ENCODE measurements at places on chromosomes 1 and 21. TPM values are rescaled to one million over a fixed set of nuclear protein-coding genes. Genes with fewer than 3 reads are reported as not detected.

GRCh38 chr1:7586031-7586941, 184.8 kb upstream of the VAMP3 start:
- DNase-seq = no peak

- no peak for DNase-seq
Measured at GRCh38 chr21:39923476-39923875, 56.2 kb downstream of the PCP4 start.

- no peak for DNase-seq
Measured at GRCh38 chr21:33078907-33079582, 9.1 kb downstream of the OLIG1 start.

- no peak for DNase-seq
Measured at GRCh38 chr1:227725046-227725445, 10.1 kb downstream of the JMJD4 start.

DNA sequence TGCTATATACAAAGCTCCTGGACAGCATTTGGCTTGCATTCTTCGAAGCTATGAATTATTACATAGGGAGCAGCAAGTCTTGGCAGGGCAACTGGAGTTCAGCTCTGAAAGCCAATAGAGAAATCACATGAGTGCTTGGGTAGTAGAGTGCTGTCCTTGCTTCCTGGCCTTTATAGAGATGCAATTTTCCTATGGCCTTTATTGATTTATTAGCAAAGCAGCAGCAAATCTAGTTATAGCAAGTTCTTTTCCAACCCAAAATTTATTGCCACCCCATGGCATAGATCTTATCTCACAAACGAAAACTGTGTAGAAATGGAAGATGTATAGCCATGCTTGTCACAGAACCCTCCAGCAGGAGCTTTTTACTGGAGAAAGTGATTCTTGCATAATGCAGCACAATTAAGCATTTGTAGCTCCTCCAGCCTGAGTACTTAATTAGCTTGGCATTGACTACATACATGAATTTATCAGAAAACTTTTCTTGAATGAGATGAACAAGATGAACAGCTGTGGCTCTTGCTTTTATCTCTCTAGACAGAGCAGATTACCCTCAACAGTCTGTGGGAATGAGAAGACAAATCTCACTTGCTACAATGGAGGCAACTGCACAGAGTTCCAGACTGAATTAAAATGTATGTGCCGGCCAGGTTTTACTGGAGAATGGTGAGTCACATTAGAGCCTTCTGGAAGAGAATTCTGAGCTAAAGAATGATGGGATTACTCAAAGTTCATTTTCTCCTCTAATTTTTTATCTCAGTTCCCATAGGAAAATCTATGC, 170.1 kb downstream of the CRB1 start:
- no peak for DNase-seq

DNA sequence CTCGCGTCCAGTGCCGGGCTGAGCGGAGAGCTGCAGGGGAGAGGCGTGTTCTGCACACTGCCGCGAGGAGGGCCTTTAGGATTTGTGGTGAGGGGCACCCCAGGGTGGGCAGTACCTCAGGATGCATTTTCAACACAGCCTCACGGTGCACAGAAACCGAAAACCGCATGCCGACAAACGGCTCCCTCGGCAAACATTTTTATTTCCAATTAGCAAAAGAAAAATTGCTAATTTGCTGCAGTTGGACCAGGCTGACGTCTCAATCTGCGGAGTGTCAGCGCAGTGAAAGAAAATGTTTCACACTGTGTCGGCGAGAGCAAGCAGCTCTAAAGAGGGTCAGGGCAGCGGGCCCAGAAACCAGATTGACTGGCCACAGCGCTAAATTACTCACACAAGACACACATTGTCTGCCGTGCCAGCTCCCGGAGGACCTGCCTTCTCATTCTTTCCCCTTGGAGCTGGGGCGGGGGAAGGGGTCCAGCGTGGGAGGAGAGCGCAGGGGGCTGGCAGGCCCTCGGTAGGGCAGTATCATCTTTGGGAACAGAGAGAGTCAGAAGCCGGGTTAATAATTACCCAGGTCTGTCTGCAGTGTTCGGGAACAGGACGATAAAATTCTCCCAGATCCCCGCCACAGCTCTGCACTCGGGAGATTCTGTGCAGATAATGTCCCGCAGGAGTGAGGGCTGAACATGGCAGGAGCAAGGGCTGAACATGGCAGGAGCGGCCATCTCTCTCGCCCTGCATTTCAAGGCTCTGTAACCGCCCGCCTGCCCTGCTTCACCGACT, 150.2 kb downstream of the PRDM16 start:
- peak; percentile 60 for DNase-seq

- DNase-seq = no peak
Measured at GRCh38 chr1:109864930-109865612, 45.6 kb upstream of the CSF1 start.

DNA sequence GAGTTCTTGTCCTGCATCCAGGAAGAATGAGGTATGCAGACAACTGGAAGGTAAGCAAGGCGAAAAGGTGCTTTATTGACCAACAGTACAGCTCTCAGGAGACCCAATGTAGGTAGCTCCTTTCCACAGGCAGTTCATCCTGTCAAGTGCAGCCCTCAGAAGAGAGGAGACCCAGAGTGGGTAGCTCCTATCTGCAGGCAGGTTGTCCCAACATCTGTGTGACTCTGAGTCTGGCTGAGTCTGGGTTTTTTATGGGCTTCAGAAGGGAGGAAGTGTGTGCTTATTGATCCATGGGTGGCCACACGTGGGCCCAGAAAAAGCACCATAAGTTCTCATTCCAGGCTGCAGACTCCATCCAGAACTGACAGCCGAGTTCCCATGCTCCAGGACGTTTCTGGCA, 34.0 kb downstream of the ZNF691 start:
- no peak for DNase-seq

- no peak for DNase-seq
Measured at GRCh38 chr21:44547656-44548331, 3.5 kb downstream of the KRTAP10-2 start.

DNA sequence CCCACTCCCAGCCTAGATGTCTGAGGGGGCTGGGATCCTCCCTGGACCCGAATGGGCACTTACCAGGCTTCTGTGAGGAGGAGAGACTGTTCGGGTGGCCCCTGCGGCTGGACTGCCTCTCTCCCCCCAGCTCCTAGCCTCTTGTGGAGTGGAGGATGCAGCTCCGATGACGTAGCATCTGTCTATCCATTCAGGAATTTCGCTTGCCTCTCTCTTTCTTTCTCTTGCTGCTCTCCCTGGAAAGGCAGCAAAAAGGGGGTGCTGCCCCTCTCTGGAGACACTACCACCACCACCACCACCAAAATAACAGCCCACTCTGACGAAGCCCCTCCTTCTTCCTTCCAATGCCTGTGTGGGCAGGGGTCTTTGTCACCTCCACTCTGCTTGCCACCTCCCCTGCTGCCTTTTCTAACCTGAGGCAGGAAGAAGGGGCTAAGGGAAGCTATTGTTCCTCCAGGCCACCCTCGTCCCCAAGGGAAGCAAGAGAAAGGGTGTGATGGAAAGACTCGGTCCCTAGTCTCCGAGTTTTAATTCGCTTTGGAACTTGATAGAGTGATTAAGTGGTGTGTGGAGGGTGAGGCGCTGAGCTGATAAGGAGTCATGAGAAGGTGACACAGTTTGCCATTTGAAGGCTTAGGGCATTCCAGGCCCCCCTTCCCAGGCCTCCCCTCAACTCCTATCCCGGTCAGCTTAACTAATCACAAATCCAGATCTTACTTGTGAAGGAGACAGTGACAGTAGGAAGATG, 60.5 kb downstream of the RHBG start:
- no peak for DNase-seq

GRCh38 chr1:156516821-156517220, 16.2 kb upstream of the MEF2D start:
- DNase-seq = no peak

DNA sequence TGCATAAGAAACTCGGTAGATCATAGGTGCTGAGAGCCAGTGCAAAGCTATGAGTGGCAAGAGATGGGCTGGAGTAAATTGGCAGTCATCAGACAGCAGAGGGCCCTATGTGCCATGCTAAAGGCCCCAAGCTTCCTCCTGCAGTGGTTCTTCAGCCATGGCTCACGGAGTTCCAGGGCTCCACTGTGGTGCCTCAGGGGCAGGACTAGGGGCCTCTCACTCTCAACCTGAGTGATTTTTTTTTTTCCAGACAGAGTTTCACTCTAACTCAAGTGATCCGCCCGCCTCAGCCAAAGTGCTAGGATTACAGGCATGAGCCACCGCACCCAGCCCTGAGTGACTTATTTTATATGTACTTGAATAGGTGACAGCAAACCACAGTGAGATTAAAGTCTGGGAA, 10.4 kb upstream of the GJA8 start:
- no peak for DNase-seq

- DNase-seq = no peak
Measured at GRCh38 chr1:36517011-36517771, 34.5 kb upstream of the CSF3R start.

DNA sequence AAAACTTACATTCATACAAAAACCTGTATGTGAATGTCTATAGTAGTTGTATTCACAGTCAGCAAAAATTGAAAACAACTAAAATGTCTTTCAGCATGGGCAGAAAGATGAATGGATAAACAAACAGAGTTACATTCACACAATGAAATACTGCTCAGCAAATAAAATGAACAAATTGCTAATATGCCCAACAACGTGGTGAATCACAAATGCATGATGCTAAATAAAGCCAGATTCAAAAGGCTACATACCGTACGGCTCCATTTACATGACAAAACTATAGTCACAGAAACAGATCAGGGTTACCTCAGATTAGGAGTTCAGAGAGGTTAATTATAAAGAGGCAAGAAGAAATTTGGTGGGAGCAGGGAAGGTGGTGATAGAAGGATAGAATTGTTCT, 100.7 kb upstream of the KCTD3 start:
- DNase-seq = no peak

GRCh38 chr21:29697555-29698193, 242.1 kb downstream of the GRIK1 start:
- DNase-seq = no peak

- no peak for DNase-seq
Measured at GRCh38 chr1:21919520-21919919, 17.6 kb downstream of the HSPG2 start.

GRCh38 chr1:174479281-174479680, 31.5 kb downstream of the GPR52 start:
- DNase-seq = no peak

RBM11 gene
- total RNA-seq = 1.5 TPM

HSPA6 gene
- 11.9 TPM for total RNA-seq

FCGR2B gene
- 65.9 TPM for total RNA-seq

KMO gene
- total RNA-seq = 0.81 TPM

IL23R gene
- not detected for total RNA-seq

SYCP1 gene
- total RNA-seq = not detected

GNPAT gene
- 26.5 TPM for total RNA-seq

PDPN gene
- 13.8 TPM for total RNA-seq

EMC1 gene
- 39.3 TPM for total RNA-seq

RIPPLY3 gene
- not detected for total RNA-seq
